IMR-90 (cell line): ENCODE measurements at places on chromosomes 1 and 21.

DNA sequence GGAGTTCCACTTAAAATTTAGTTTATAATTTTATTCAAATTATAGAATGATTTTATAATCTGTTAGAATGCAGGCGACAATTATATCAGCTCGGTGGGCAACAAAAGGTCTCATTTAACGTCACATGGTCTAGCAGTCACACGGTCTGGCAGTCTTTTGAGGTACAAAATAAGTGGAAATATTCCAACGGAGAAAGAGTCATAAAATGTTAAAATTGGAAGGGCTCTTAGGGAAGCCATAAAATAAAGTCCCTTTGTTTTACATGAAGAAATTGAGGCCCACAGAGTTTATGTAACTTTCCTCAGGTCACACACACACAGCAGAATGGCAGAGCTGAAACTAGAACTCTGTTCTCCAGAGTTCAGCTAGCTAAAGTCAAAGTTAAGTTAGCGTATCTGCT lies 84.4 kb upstream of the QSOX1 start:
- DNase-seq = no peak

GRCh38 chr1:193115629-193116227 lies 6.1 kb upstream of the CDC73 start:
- peak; percentile 100 for DNase-seq

- DNase-seq = no peak
Measured at GRCh38 chr21:44005071-44005470, 7.0 kb upstream of the TRAPPC10 start.

DNA sequence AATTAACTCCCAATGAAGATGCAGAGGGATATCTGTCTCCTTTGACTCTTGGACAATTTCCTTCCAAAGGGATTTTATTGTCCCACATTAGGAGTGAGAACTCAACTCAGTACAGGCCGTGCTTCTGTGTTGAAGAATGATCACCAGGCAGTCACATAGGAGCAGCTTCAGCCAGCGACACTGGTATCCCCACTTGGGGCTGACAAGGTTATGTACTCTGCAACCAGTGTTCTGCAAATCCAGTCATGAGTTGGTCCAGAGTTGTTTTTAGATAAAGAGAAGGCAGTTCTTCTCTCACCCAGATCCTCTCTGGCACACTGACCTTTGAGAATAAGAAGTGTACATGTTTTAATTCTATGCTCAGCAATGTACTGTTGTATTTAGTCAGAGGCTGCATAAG lies 415.8 kb downstream of the SETD4 start:
- DNase-seq = no peak

DNA sequence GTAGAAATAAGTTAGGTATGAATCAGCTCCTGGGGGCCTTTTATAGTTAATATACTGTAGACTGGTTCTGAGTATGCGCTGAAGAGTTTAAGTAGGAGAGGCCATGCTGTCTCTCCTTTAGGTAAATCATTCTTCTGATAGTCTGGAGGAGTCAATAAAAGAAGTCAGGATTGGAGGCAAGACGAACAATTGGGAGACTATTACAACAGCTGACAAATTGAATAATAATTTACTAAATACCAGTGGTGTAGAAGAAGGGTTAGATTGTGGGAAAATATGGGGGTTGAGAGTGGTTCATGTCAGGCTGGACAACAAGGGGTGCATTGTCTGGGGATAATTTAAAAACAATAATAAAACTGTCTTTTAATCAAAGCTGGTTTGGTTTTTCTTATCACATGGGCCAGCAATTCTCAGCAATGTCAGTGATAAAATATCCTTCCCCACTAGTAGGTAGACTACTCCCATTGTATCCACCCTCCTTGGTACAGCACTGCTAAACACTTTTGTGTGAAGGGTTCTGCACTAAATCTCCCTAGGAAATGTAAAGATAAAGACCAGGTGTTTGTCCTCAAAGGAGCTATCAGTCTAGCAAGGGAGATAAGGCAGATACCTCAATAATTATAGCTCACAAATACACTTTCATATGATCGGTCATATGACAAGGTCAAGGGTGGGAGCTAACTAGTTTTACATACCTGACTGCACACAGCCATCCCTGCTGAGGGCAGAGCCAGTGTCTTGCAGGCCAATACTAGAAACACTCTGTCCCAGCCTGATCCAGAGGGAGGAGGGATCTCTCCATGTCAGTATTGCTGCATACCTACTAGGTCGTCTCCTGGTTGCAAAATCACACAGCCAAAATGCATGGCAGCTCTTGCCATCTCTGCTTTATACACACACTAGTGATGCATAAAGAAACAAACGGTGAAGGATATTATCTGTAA lies 299.7 kb downstream of the VAV3 start:
- DNase-seq = no peak

DNA sequence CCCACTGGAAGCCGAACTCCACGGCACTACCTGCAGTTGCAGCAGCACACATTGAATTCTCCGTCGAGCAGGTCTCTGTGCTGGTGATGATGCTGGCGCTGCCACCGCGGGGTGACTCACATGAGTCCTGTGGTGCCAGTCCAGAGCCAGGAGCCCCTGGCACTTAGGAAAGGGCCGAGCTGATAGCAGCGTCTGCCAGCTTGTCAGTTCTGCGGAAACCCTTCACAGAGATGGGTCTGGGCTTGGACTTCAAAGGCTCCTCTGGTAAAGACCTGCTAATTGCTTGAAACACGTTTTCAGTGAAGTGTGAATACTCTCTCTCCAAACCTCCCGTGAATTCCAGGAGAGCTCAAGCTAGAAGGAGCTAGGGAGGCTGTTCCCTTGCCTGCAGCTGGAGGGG lies 92.2 kb downstream of the GRIK3 start:
- no peak for DNase-seq

DNA sequence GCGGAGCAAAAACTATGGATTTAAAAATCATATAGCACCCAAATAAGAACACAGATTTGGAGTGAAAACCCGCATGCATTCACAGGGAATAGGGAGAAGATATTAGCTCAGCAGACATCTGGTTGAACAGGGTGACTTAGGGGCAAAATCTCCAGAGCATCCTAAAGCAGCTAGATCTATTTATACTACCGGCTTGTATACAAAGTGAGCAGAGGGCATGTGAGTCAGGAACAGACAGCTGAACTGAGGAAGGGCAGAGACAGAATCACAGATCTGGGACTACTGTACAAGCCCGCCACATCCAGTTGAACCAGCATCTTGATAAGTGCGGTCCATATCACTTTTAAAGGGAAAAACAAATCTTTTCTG lies 35.2 kb upstream of the EXOSC10 start:
- peak; percentile 70 for DNase-seq
